CD4-positive, alpha-beta T cell treated with Interleukin-2 at 100 ng/mL for 4 hours (primary cell): ENCODE measurements at places on chromosomes 12 and 14.

- DNase-seq, result no peak
Observed at GRCh38 chr12:47752552-47752951, 6.1 kb downstream of the RAPGEF3 start.

DNA sequence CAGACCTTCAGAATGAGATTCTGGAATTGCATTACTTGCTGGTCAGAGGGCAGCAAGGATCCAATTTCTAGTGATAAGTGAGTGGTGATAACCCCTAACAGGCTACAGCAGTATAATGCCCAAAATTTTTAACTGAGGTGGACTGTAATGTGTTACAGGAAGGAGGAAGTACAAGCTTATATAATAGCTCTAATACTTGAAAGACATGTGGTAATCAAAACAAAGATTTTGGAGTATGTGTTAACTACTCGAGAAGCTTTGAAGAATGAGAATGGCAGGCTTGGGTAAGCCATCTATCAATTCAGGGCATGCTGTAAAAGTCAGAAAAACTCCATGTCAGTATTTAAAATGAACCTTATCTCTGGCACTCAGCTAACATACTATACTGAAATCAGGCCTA, 70.5 kb downstream of the ANKS1B start:
- DNase-seq, result no peak

DNA sequence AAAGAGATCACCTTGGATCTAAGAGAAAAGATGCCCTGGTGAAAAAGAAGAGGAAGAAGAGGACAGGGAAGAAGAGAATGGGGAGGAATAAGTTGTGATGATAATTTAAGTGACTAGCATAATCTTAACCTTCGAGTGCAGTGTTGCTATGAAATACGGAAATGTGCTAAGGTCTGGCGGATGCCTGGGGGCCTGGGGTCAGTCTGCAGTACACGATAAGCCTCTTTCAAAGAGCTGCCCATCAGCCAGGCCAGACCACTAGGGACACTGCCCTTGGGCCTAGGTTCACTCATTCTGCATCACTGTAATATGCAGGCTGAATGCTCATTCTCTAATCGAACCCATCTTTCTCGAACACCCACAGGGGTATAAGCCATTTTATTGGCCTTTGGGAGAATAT, 83.4 kb downstream of the PLEKHG3 start:
- DNase-seq, result no peak

DNA sequence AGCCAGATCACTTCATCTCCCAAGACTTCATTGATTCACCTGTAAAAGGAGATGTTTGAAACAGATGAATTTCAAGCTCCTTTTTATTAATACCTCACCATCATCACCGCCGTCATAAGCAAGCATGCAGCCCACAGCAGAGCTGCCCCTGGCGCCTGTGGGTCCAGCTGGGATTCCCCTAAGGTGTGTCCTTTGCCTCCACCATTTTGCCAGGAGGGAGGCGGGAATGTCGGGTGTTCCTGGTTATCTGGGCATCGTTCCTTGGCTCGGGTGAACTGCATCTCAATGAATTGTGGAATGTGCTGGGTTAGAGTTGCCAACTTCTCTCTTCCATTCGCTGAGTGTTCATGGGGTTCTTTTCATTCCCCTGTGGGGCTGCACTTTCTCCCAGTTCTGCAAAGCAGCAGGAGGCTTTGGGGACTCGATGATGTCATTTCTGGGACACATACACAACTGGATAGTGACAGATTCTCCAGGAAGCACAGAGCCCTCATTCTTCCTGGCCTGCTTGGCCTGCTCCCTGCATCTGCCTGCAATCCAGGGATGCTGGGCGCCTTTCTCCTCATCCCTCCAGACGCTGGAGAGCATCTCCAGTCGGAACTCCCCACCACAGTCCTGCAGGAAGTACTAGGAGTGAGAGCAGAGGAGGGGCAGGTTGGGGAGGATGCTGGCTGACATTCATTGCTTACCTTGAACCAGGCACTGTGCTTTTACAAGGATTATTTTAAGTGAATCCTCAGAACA, 10.1 kb downstream of the CCND2 start:
- DNase-seq, result no peak

DNA sequence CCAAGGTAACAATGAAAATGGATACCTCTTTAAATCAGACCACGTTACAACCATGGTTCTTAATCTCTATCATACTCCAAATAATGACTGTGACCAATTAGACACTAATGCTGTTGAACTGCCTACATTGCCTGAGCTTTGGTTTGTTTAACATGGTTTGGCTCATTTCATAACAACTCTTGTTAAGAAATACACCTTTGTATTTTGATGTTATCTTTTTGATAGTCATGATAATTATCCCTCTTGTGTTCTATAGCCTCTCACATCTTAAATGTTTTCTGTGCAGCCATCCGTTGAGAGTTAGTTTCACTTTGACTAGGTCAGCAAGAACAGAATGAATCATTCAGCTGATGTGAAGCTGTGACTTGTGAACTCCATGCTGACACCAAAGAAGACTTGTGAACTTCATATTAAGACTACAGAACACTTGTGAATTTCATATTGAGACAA, 75.5 kb upstream of the RERGL start:
- peak; percentile 31 for DNase-seq

DNA sequence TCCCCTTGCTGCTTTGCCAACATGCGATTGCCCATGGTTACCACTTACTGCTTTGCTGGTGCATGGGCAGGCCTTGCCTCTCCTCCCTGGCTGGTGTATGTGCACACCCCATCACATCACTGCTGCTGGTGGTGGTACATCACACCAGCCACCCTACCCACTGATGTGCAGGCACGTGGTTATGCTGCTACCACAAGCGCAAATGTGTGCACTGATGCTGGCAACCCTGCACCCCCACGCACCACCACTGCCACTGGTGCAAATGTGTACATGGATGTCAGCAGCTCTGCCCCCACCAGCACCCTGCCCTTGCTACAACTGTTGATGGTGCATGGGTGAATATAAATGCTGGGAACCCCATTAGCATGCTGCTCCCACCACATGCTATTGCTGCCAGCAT, 261.7 kb downstream of the AEBP2 start:
- no peak for DNase-seq

DNA sequence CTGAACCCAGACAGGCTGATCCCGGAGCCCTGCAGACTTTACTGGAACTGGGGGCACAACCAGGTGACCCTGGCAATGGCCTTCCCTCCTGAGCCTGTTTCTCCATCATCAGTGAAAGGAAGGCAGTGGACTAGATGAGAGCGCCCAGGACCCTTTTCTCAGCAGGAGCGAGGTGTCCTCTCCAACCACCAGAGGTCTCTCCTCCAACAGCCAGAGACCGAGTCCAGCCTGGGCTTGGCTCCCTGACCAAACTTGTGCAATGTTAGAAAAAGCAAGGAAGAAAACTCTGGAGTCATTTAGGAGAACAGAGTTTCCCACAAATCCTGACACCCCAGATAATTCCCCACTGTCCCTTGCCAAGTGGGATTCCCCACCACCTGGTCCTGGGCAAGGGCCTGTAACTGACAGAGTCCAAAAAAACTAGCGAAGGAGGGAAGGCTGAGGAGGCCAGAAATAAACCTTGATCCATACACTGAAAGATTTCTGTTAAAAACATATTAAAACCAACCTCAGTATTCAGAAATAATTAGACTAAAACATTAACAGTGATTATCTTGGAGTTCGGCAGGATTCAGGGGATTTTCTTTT, 9.0 kb downstream of the RPS6KL1 start:
- peak; percentile 17 for DNase-seq

DNA sequence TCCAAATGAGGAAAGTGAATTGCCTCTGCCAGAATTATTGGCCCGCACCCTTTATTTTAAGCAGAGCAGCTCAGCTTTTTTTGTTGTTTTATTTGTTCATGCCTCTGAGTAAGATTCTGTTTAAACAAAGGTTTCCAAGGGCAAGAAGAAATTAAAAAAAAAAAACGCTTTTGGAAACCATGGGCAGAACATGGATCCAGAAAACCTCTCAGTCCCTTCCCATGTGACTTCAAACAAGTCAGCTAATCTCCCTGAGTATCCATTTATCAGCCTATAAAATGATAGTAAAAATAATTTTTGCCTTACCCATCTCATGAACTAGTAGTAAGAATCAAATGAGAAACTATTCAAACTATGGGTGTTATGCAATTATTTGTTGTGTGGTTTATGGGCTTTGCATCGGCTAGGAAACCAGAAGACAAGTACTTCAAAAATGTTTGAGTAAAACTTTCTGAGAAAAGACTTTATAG, 27.6 kb downstream of the KITLG start:
- DNase-seq, result no peak

- DNase-seq, result no peak
Observed at GRCh38 chr12:46560874-46561273, 188.3 kb upstream of the SLC38A2 start.

DNA sequence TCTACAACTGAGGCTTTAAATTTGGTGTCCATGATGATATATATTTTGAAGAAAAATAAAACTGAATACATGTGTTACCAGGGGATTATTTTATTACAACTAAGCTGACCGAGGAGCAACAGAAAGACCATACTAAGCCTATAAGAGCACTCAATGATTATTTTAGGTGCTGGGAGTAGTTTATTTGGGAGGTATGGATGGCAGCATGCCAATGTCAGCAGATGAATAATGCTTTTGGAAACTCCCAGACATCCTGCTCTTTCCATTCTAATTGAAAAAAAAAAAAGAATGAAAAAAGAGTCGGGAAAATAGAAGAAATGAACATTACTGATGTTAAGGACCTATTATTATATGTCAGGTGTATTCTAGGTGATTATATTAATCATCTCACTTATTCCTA, 441.2 kb downstream of the BTG1 start:
- no peak for DNase-seq

DNA sequence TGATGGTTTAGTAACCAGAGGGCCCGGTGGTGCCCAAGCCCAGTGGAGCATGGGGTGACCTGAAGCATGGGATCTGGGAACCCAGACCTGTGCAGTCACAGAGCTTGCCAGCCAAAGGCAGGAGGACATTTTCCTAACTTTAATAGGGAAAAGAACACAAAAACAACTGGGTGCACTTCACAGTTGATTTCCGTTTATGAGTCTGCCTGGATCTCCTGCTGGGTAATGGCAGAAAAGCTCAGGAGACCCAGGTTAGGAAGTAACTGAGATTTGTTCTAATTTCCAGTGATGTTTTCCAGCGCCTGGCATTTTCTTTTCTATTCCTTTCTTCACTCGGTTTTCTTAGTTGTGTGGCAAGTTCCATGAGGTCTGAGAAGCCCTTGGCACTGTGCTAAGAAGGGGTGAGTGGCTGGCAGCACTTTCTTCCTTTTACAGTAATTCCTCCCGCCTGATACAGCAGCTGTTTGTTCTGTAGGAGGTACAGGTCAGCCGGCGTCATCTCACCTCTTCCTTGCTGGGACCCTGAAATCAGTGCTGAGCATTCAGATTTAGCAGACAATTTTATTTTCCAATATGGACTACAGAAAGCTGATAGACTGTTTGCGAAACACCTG, 5.1 kb downstream of the CACNA1C start:
- no peak for DNase-seq

GRCh38 chr12:46503637-46504175, 131.1 kb upstream of the SLC38A2 start:
- DNase-seq, result no peak

DNA sequence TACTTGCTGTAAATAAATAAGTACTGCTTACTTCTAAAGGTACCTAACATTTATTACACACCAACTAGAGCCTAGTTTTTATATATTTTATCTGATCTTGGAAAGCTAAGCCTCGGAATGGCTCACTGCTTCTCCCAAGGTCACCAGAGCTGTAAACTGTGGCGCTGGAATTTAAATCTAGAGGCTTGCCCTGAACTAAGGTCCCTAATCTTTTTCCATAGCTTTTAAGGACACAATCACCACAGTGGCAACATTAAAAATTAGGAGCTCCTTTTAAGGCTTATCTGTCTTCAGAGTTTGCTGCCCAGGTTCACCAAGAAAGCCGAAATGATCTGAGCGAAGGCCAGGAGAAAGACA, 670 bp downstream of the CCNB1IP1 start:
- DNase-seq, result no peak

DNA sequence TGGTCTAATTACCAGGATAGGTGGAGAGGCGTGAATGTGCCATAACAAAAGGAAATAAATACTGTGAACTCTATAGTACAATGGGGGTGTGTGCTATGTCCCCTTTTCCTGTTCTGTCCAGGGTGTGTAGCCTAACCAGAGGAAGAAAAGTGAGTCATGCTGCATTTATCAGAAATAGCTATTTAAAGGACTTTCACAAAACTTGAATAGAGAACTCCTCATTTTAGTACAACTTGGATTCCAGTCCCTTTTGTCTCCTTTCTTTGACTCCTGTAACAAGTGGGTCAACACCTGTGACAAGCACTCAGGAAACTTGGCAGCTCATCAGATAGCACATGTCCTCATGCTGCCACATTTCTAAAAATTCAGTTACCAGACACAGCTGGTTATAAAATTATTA, 123.4 kb downstream of the CCDC91 start:
- DNase-seq, result no peak

DNA sequence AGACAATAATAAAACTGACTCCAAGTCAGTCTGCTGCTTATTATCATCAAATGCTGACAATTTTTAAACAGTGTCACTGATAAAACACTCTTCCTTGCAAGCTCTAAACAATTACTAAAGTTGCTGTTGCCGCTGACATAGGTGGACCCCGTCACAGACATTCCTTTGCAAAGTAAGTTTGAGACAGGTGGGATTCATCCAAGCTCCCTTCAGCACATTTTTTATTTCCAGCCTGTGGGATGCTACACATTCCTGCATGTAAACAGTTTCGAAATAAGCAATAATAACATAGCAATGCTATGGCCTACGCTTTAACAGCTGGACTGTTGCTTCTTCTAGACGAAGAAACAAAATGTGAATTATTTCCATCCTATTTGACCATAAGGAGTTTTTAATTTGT, 85.4 kb upstream of the HIF1A start:
- DNase-seq, result no peak

DNA sequence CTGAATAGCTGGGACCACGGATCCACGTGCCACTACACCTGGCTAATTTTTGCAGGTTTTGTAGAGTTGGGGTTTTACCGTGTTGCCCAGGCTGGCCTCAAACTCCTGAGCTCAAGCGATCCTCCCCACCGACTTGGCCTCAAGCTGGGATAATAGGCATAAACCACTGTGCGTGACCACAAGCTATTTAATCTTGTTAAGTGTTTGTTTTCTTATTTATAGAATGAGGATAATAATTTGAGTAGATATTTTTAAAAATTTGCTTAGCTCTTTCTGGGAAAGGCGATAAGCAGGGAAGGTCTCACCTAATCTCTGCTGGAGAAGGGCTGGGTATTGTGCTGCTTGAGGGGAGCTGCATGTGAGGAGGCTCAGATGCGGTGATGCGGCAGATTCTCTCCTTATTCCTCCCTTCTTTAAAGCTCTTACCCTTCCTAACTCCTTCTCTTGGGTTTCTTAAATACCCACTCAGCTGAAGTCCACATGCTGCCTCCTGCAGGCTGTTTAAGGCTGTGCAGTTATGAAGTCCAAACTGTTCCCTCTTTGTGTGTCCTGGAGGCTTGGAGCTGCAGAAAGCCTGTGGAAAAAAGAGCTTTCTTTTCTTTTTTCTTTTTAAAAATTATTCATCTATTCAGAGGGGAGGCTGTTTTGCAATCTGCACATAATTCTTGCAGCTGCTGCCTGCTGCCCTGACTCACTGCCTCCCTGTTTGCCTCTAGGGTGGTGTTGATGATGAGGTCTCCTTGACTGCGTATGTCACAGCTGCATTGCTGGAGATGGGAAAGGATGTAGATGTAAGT, 37.9 kb downstream of the A2ML1 start:
- peak; percentile 21 for DNase-seq

- peak; percentile 90 for DNase-seq
Observed at GRCh38 chr12:57754411-57755193, at the start of gene MARCHF9. TSS of gene MARCHF9 (plus strand) at chr12:57755103. CDS start at chr12:57755529, 426 bp downstream.

GRCh38 chr14:80456209-80456608, 244.9 kb upstream of the DIO2 start:
- no peak for DNase-seq
